ENCODE measurements at places on chromosomes 4 and X.
A peak's percentile ranks its signal among the peaks of the same experiment; 100 is the strongest.

DNA sequence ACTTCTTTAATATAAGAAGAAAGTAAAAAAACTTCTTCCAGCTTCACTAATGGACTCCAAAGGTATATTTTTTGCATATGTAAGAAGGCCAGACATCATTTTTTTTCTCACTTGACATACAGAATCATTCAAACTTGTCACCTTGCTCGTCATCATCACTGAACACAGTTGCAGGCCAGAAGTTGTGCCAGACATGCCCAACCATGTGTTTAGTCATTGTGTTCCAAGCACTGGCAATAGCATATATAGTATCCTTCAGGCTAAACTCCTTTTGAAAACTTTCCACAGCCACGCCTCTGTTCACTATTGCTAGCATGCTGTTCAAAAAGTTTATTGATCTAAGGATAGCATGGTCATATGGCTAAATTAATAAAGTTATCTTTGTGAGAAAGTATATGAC lies 83.3 kb downstream of the CHIC2 start:
- DNase-seq: no peak

- DNase-seq: no peak
Measured at GRCh38 chr4:5368426-5368825, 317.1 kb downstream of the STK32B start.

DNA sequence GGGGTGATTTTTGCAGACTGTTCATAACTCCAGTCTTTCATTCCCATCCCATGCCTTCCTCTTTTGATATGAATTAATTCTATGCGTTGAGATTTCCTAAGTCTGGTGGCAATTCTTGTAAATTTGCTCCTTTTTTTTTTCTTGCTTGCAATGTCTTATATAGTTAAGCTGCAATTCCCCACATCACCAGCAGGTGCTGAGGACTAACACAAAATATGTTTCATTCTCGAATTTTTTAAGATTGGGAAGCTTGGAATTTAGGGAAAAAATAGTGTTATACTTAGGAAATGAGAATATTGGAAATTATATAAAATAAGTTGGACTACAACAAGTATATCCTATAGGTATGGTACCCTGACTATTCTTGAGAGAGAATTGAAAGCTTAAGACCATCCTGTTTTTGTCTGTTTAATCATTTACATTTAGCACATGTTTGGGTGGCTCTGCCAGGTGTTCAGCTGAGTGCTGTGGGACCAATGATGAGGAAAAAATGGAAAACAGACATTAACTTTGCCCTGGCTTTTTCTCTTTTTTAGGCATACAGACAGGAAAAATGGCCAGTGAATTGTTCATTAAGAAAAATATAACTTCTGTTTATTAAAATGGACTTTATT lies 30.2 kb downstream of the AFF2 start:
- DNase-seq: no peak

DNA sequence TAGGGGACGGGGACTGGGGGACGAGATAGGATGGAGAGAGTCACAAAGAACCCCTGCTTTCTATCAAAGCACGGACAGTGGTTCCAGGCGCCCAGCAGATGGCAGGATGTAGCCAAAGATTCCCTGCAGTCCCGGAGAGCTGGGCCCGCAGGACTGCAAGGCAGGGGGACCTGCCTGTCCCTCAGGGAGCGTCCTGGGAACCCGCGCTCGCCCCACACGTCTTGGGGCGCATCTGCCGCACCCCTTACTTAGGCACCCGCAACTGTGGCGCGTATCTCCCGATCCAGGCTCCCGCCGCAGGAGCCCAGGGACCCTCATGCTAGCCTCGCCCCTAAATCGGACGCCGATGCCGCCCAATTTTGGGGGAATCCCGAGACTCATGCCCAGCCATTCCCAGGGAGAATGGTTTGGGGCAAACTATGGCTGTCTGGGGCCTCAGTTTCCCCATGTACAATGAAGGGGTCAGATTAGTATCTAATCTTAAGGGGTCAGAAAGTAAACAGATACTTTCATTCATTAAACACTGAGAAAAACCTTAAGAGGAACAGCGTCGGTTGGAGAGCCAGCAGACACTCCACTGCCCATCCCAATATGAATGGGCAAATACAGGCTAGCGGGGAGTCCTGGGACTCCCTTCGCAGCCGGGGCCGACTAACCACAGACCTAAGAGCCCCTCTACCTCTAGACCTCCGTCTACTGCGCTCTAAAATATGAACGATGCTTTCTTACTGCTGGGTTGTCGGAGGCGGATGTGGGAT lies 581 bp upstream of the STK32B start:
- no peak for DNase-seq

DNA sequence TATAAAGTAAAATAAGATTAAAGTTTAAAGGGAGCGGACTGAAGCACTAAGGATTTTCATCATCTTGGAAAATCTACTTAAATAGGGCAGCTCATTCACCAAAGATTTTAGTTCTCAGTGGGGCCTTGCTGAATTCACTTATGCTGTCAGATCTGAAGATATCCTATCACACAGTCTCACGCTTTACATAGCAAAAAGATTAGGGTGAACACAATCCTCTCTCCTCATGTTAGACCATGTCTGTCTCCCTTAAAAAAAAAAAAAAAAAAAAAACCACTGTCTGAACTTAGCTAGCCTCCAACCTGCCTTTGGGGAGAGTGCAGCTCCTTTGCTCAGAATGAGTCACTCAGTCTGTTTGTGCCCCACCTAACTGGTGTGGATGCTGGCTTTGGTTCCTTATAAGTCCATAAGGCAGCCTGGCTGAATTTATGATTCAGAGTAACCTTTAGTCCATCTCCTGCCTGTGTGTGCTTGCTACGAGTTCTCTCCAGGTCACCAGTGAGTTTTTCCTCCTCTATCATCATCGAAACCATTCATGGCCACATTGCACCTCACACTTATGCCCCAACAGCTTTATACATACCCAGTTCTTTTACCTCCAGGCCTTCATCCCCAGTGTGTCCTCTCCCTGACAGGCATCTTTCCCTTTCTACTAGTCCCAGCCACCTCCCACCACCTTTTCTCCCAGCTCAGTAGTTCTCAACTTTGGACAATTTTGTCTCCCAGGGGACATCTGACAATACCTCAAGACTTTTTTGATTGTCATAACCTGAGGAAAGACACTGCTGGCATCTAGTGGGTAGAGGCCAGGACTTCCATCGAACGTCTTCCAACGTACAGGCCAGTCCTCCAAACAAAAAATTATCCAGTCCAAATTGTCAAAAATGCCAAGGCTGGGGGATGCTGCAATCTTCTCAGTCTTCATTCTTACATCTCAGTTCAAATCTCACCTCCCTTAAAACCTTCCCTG lies 220.7 kb upstream of the EMCN start:
- no peak for DNase-seq

- DNase-seq: no peak
Measured at GRCh38 chr4:7101692-7102515, 34.0 kb upstream of the GRPEL1 start.

GRCh38 chrX:16992951-16993350 lies 46.5 kb downstream of the REPS2 start:
- no peak for DNase-seq

- no peak for DNase-seq
Measured at GRCh38 chr4:13866881-13867280, 239.4 kb upstream of the BOD1L1 start.

- DNase-seq: no peak
Measured at GRCh38 chr4:146269228-146269653, 54.9 kb downstream of the REELD1 start.

DNA sequence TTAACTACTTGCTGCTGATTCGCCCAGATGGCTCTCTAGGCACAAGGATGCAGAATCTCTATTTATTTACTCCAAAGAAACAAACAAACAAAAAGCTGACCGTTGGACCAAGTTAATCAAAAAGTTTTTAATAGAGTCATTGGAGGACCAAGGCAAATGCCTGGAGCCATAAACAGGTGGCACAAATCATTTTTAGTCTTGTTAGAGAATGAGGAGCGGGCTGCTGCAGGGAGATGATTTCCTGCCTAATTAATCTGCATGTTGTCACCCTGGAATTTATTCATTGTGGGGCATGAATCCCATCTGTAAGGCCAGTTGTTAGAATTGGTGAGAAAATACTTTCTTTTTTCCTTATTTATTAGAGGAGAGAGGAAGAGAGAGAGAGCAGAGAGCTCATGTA lies 147.4 kb upstream of the GATB start:
- no peak for DNase-seq

- no peak for DNase-seq
Measured at GRCh38 chrX:73127700-73128241, 48.5 kb upstream of the PABPC1L2A start.

DNA sequence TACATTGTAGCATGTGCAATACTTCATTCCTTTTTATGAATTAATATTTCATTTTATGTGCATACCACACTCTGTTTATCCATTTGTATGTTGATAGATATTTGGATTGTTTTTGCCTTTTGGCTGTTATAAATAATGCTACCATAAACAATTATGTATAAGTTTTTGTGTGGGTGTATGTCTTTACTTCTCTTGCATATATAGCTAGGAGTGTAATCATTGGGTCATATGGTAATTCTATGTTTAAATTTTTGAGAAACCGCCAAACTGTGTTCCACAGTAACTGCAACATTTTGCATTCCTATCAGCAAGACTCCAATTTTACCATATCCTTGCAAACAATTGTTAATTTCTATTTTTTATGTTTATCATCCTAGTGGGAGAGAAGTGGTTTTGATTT lies 3.1 kb upstream of the TCEAL5 start:
- DNase-seq: no peak

GRCh38 chr4:147971116-147971515 lies 239.2 kb downstream of the ARHGAP10 start:
- DNase-seq: no peak

DNA sequence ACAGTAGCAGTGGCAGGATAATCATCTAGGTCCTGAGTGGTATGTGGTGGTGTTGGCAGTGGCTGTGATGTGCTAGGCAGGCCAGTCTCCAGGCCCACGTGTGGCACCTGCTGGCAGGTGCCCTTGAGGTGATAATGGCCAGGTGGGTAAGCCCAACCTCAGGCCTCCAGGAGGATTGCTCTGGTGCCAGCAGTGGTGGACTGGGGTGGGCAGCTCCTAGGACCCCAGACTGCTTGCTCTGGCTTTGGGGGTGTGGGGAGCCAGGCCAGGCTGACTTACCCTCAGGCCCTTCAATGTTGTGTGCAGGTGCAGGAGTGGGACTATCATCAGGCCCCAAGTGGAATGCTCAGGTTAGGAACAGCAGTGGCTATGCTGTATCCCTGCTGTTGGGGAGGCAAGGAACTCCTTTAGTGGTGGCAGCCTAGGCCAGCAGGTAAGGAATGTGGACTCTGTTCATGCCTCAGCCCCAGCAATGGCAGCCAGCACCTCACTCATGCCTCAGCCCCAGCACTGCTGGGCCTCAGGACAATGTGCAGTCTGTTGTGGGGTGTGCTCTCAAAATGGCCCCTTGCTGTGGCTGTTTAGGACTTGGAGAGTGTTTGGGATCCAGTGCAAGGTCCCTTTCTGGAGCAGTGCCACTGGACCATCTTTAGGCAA lies 24.3 kb downstream of the SERPINA7 start:
- no peak for DNase-seq

GRCh38 chrX:53089224-53089842 lies 4.6 kb upstream of the KANTR start:
- peak; percentile 3 for DNase-seq

DNA sequence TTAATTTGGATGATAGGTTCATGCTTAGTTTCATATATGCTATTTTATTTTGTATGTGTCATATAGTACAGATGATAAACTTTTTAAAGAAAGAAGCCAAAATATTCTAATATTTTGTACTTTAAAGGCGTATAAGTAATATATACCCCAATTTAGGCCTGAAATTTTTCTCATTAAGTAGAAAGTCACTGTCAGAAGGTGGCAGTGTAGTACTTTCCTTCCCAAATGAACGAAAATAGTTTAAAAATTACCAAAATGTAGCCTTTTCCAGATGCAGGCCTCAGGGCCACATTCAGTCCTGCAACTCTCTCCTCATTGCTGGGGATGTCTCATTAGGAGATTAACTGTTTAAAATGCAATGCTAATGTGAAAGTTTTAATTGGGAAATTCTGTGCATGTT lies 1263.6 kb downstream of the C4orf33 start:
- DNase-seq: no peak

- no peak for DNase-seq
Measured at GRCh38 chr4:158016511-158016910, 156.3 kb downstream of the GASK1B start.

DNA sequence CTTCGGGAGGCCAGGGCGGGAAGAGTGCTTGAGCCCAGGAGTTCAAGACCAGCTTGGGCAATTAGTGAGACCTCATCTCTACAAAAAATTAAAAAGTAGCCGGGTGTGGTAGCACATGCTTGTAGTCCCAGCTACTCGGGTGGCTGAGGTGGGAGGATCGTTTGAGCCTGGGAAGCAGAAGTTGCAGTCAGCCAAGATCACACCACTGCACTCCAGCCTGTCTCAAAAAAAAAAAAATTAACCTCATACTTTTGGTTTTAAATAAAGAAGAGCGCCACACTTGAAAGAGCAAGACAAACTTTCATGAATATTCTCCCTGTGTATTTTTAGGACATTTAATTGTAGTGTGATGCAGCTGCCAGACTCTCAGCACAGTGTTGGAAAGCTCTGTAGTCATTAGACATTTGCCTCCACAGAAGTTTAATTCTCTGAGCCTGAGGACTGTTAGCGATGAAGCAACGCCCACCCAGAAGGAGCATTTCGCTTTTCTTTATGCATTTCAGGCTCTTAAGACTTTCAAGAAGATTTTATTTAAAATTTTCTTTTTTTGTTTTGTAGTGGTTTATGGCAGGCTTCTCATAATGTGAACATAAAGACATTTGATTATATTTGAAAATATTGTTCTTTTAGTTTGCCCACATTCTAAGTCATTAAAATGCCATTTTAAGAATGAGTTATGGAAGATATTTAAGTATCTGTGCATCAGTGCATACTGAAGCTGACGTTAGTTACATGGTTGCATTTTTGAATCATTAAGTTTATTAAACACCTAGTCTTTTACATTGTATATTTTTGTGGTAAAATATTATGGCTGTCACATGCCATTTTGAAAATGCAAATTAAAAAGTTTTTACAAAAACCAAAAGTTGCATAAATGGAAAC lies 45.8 kb downstream of the DCLK2 start:
- no peak for DNase-seq

- no peak for DNase-seq
Measured at GRCh38 chr4:25330905-25331808, 18.6 kb downstream of the ZCCHC4 start.

- no peak for DNase-seq
Measured at GRCh38 chr4:26028793-26029567, 115.0 kb downstream of the SMIM20 start.

DNA sequence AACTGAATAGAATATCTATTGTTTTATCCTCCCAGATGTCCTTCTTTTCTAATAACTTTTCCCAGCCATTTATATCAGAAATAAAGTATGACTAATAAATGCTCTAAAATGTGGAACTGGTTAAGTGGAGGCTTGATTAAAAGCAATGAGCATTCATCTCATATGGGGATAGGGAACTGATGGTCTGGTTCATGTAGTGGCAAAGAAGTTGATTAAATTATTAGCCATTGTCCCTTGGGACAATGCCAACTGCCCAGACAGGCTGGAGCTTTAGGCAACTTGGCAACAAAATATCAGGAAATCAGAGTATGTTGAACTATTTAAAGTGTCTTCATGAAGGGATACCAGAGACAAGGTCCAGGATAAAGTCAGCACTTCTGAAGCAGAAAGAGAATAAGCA lies 24.2 kb downstream of the TRO start:
- no peak for DNase-seq

GRCh38 chr4:34183926-34184325 lies 2060.4 kb downstream of the ARAP2 start:
- no peak for DNase-seq

Data from NCI-H1048 (cell line).